ENCODE measurements at places on chromosomes 1 and 21.

GRCh38 chr1:43317817-43318471 is 17.2 kb downstream of the TIE1 start:
- peak; percentile 38 for DNase-seq

DNA sequence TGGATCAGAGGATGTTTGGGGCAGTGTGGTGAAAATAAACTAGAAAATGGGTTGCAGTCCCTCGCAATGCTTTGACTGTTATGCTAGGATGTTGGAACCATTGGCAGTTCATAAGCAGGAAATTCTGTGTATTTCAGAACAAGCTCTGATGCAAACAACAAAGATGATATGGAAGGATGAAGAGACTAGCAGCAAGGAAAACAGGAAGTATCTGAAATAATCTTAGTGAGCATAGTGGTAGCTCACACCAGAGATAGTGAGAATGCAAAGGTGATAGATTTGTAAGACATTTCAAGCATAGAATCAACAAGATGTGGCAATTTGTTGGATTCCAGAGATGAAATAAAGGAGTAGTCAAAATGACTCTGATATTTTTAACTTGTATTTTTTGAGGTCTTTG is 11.1 kb upstream of the RCC1 start:
- no peak for DNase-seq

GRCh38 chr1:150477320-150477719 is 9.9 kb upstream of the TARS2 start:
- no peak for DNase-seq

DNA sequence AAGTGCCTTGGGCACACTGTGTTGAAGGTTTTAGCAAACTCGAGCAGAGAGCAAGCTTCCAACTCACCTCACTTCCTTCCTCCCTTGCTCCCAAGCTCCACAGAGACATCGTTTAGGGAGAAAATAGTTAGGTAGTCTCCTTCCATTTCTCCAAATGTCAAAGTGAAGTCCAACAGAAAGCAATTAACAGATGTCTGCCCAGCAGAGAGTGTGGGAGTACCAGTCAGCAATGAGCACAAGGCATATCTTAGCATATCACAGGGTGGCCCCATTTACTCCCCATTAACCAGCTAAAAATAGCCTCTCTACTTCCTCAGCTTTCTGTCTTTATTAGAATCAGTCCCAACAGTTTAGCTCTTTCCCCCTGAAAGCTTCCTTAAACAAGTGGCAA is 334.2 kb upstream of the CAMK1G start:
- no peak for DNase-seq

DNA sequence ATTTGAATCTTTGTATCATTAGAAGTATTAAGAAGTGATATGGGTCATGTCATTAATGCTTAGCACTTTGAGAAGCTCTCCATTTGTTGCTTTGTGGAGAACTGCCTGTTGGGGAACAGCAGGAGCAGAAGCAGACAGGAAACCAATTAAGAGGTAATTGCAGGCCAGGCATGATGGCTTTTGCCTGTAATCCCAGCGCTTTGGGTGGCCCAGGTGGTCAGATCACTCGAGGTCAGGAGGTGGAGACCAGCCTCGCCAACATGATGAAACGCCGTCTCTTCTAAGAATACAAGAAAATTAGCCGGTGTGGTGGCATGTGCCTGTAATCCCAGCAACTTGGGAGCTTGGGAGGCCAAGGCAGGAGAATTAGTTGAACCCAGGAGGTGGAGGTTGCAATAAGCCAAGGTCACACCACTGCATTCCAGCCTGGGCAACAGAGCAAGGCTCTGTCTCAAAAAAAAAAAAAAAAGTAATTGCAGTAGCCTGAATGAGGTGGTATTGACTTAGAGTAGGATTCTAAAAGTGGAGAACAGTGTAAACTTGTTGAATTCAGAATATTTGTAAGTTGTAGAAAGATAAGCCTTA is 57.8 kb upstream of the FASLG start:
- DNase-seq: no peak

- DNase-seq: no peak
Observed at GRCh38 chr1:239392271-239392670, 5.9 kb downstream of the CHRM3 start.

All from C1 segment of cervical spinal cord (tissue), 14 donors.